ENCODE measurements at places on chromosomes 3 and 15. TPM values are rescaled to one million over a fixed set of nuclear protein-coding genes. Genes with fewer than 3 reads are reported as not detected.

Gene GCNT3
- total RNA-seq: 0.66 TPM

Gene PTPRG
- 23.9 TPM for total RNA-seq

DNA sequence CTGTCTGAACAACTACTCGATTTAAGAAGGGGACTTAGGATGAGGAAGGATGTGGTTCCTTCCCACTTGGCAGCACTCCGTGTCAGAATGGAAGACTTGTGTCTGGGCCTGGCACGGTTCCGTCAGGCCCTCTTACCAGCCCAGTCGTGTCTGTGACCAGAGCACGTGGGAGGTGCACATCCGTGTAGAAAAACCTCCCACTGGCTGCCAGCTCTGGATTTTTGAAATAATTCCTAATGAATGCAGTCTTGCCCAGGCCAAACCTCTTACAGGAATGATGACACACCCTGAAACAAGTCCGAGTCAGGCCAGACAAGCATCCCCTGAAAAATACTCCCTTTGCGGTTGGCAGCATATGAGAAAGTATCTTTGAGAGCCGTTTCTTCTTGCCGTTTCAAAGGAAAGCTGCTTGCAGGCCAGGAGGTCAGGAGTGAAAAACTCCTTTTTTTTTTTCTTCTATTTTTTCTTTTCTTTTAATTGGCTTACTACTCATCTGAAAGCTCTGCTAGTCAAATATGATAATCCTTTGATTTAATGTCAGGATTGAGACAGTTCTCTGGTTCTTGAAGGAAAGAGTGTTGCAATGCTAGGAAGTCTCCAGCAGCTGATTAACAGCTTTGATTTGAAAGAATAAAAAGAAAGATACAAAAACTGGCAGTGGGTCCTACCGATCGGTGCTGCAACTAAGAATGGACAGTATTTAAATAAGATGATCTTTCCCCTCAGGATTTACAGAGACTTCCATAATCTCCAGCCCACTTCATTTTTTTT, 19.8 kb downstream of the IL1RAP start:
- DNase-seq: peak; percentile 59

GRCh38 chr15:35246451-35246850, 161.4 kb upstream of the NANOGP8 start:
- no peak for DNase-seq

- DNase-seq: no peak
Measured at GRCh38 chr15:91891788-91892345, 38.4 kb downstream of the SLCO3A1 start.
